RPMI7951 (cell line): ENCODE measurements at places on chromosomes 13 and 19. TPM values are rescaled to one million over a fixed set of nuclear protein-coding genes. Genes with fewer than 3 reads are reported as not detected.

The RGS9BP gene
- total RNA-seq, result 0.72 and 0.98 TPM in 2 replicates

The ZNF416 gene
- total RNA-seq, result 6.1 and 6.3 TPM in 2 replicates

The RINL gene
- 4.6 and 5.1 TPM in 2 replicates for total RNA-seq

The SLC10A2 gene
- total RNA-seq, result not detected in 2 replicates

The SIGLEC10 gene
- not detected in 2 replicates for total RNA-seq

The TMEM59L gene
- not detected in 2 replicates for total RNA-seq

The POLRMT gene
- 19.3 and 20.5 TPM in 2 replicates for total RNA-seq

The B3GNT3 gene
- 0.10 and 0.12 TPM in 2 replicates for total RNA-seq

DNA sequence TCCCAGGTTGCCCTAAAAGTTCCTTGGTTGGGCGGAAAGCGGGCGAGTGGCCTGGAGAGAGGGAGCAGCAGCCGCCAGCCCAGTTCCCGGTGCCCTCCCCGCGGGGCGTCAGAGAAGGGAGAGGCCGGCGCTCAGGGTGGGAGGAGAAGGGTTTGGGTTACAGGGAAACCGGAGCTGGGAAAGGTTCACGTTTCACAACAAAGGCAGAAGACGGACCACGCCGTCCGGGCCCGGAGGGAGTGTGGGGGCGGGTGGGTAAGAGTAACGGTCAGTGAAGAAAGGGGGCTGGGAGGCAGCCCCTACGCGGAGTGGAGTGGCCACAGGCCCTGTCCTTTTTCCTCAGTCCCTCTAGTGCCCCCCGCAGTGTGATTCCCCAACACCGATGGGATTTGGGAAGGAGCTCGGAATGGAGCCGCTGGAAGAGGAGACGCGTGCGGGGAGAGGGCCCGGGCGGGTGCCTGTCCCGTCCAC is 1.6 kb downstream of the SIX5 start:
- peak; percentile 90 for DNase-seq

DNA sequence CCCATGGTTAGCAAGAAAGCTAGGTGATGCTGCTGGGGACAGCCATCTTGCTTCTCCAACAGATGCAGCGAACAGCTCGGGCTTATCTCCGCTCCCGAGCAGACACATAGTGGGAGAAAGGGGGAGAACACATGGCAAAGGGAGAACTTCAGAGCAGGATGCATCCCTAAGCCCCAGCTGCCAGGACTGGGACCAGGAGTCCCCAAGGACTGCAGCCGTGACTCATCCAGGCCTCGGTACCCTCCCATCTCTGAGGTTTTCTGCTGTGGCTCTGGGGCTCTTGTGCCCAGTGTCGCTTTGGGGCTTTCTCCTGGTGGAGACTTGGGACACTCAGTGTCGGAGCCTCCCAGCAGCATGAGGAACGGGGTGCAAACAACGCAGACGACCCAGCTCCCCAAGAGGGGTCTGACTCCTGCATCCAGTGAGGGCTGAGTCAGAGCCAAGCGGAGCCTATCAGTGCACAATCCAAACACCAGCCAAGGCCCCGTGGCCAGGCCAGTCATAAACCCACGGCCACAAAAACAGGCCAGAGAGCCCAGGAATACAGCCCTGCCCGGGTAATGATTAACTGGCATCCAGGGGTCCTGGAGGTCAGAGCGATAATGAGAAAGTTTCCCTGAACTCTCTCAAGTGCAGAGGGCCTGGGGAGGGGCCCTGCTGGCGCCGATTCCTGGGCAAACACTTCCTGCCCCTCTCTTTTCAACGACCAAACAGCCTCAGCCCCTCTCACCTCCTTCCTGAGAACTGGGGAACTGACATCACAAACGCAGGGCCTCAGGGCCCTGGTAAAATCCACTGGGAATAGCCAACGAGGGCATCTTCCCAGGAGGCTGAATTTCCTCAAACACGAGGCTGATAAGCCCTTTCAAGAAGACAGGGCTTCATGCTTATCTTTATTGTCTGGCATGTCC is 202.9 kb downstream of the USP12 start:
- DNase-seq, result peak; percentile 65

DNA sequence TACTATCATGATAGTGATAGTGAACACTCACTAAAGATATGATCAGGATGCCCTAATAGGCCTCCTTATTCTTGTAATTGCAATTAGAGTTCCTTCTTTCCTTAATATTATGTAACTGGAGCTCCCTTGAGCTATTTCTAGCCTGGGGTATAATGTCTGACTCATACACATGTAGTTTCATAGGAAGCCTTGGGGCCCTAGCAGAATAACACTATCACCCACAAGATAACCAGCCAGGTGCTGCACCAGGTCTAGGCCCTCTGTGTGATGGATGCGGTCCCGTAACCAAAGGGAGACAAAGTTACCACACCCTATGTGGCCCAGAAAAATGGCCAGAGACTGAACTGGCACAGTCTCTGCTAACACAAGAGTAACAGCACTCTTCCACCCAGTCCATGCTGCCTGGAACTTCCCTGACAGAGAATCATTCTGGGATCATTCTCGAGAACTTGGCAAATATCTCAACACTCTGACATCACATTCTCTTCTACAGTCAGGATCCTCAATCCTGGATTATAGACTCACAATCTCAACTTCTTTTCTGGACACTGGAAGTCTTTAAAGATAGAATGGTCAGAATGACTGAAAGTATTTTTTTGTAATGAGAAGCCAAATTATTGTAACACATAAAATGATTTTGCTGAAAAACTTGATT is 32.6 kb upstream of the IGFL4 start:
- peak; percentile 42 for DNase-seq

DNA sequence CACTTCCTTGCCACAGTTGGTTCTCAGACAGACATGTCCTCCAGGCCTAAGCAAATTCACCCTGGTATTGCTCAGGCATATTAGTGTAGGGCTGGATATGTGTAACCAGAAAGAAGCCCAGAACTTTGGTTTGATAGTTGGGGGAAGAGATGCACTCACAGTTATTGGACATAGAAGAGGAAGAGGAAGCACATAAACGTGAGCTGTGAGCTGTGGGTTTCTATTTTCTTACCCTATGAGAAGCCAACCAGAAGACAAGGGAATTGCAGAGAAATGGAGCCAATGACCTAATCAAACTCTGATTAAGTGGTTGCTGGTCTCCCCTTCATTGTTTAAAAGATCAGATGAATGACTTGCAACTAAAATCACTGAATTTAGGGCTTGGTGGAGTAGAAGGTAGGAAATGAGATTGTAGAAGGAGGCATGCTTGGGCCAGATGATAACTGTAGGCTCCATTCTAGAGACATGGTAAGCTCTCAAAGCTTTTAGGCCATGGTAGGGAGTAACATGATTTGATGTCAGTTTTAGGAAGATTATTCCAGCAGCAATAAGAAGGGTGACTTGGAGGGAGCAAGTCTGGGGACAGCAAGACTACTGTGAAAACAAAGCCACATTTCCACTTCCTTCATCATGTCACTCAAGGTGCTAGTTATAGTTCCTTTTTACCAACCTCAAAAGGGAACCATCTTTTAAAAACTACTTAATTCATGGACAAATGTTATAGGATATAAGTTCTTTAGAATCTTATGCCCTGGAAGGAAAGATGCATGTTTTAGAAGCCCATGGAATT is 24.1 kb upstream of the WDFY2 start:
- no peak for DNase-seq

GRCh38 chr19:14048443-14049153 is 13.3 kb downstream of the PALM3 start:
- DNase-seq, result peak; percentile 79

- no peak for DNase-seq
These were observed 16.3 kb downstream of the LYL1 start for GRCh38 chr19:13086341-13086740.

- DNase-seq, result no peak
These were observed 34.9 kb downstream of the ADGRE3 start for GRCh38 chr19:14639536-14640277.

GRCh38 chr19:49216071-49216470 is 58.5 kb downstream of the TRPM4 start:
- DNase-seq, result peak; percentile 86

DNA sequence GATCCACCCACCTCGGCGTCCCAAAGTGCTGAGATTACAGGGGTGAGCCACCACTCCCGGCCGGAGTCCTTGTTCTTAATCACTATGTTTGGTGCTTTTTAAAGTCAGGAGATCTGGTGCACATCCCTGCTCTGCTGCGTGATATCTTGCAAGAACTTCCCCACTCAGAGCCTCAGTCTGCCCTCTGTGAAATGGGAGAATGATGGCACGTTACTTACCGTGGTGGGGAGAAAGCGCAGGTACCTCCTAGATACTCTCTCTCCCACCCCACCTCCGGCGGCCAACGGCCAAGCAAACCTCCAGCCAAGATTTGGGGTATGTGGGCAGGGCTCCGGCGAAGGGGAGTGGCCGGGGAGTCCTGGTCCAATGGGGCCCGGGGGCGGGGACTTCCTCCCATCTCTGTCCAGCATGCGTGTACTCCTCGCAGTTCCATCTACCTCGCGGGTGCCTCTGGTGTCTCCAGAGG is at the start of gene RYR1:
Gene RYR1 (plus strand): TSS at position 424 of the 466 bp plus-strand sequence. CDS start 139 bp downstream, outside the sequence.
- DNase-seq, result peak; percentile 34

DNA sequence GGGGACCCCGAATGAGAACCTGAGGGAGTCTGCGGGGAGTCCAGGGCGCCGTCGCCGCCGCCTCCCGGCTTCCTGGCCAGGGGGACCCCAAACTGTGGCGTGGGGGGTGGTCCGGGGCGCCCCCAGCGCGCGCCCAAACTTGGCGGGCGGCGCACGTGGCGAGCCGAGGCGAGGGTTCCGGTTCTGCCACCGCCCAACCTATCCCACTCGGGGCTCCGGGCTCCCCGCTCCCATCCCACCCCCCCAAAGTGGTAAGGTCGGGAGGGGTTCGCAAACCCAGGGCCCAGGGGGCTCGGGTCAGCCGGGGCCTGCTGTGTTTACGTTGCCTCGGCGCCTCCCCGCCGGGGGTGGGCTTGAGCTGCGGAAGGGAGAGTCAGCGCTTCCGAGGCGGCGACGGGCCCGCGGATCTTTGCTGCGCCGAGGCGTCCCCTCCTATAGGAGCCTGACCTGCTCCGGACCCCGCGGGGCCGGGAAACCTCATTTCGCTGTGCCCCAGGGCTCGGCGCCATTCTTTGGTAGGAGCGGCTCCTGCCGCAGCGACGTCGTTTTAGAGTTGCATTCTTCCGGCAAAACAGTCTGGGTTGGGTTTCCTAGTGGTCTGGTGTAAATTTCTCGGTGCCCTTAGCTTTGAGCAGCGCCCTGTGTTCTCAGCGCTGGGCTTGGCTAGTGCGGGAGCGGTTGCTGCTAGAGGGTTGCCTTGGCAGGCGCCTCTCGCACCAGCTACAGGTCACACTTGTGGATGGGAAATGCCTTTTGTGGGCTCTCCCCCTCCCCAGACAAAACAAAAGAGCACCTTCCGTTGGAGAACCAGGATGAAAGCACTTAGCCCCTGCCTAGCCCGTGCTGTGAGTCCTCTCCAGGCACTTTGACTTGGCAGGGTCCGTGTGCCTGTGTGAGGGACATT is 1.2 kb downstream of the DAZAP1 start:
- peak; percentile 57 for DNase-seq

- DNase-seq, result no peak
These were observed 6.7 kb downstream of the FGF14 start for GRCh38 chr13:102395174-102395573.

GRCh38 chr13:109979228-109979627 is 192.8 kb upstream of the IRS2 start:
- DNase-seq, result no peak

DNA sequence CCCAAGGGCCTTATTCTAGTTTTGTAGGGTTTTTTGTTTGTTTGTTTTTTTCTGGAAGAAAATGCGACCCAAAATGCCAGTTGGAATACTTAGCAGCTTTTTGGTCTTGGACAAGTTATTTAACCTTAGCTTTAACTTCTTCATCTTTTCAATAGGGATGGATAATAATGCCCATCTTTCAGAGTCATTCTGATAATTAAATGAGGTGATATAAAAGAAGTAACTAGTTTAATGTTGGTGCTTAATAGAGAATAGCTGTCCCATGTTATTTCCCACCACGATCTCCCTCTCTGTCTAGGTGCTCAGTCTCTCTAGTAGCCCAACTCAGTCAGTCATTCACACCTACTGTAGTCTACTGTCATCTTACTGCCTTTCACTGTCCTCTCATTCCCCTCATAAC is 8.0 kb downstream of the LSM14A start:
- DNase-seq, result no peak

DNA sequence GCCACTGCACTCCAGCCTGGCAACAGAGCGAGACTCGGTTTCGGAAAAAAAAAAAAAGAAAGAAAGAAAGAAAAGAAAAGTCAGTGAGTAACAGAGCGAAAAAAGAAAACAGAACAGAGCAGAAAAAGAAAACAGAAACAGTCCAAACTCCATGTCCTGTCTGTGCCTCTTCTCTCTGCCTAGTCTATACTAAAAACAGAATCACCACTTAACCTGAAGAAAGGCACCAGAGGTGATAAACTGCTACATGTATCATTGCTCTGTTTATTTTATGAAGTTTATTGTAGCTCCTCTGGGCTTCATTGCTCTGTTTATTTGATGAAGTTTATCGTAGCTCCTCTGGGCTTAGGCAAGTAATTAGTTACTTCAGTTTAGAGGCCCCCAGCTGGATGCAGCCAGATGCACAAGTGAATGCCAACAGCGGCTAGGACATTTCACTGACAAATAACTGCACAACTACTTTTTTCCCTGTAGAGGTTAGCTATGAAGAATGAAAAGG is 39.2 kb downstream of the TBC1D4 start:
- no peak for DNase-seq

DNA sequence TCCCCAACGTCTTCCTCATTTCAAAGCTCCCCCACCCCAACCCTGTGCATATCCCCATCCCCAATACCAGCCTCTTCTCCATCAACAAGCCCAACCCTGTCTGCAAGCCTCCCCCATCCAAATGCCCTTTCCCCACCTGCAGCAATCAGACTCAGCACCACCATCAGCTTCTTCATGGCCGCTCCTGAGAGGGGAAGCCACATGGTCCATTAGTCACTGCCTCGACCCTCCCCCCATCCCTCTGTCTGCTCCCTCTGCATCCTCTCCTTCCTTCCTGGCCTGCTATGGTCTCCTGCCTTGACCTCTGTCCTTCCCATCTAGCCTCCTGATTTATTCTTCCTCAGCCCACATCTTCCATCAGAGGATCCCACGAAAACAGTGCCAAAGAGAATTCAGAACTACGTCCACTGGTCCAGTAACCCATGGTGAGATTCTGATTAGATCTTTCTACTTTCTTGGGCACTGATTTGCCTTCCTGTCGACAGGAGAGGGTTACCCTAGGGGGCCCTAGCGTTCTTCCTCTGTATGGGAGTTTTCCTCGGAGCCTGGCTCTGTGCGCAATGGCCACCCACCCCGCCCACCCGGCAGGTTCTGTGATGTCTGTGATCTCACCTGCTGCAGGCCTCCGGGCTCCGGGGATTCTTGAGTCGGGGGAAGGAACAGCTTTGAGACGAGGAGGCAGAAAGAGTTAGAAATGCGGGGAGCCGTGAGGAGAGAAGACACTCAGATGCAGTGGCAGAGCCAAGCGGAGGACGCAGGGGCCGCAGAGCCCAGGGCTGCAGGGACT is 1.3 kb downstream of the KLK6 start:
- DNase-seq, result no peak
